CD4-positive, alpha-beta T cell treated with Interferon alpha-2 for 1 hour (primary cell): ENCODE measurements at places on chromosomes 2 and 18.

- DNase-seq, result no peak
Observed at GRCh38 chr18:69282371-69282770, 118.3 kb upstream of the DOK6 start.

- no peak for DNase-seq
Observed at GRCh38 chr18:36769172-36769571, 59.6 kb downstream of the TPGS2 start.

- DNase-seq, result no peak
Observed at GRCh38 chr2:58428096-58429013, 187.2 kb upstream of the FANCL start.

DNA sequence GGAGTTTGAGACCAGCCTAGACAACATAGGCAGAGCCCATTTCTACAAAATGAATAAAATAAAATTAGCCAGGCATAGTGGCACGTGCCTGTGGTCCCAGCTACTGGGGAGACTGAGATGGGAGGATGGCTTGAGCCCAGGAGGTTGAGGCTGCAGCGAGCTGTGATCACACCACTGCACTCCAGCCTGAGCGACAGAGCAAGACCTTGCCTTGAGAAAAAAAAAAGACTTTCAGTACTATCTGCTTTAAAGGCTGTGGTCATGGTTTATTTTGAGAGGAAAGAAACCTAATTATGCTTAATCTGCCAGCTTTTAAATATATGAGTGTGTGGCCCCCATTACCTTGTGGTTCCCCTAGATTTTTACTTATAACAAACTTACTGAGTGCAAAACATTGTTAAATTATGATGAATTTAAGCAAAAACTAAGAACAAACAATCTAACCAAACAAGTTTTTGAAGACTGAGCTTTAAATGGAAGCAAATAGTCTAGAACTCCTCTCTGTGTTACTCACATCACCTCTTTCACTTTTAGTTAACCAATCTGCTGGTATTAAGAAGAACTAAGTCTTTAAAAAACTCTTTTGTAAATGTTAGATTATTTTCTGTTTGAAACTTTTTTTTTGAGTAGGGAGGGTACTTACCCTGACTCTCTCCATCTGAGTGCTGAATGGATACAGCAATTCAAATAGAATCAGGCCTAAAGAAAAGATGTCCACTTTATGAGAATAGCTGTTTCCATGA, 65.4 kb downstream of the EIF2AK3 start:
- no peak for DNase-seq

DNA sequence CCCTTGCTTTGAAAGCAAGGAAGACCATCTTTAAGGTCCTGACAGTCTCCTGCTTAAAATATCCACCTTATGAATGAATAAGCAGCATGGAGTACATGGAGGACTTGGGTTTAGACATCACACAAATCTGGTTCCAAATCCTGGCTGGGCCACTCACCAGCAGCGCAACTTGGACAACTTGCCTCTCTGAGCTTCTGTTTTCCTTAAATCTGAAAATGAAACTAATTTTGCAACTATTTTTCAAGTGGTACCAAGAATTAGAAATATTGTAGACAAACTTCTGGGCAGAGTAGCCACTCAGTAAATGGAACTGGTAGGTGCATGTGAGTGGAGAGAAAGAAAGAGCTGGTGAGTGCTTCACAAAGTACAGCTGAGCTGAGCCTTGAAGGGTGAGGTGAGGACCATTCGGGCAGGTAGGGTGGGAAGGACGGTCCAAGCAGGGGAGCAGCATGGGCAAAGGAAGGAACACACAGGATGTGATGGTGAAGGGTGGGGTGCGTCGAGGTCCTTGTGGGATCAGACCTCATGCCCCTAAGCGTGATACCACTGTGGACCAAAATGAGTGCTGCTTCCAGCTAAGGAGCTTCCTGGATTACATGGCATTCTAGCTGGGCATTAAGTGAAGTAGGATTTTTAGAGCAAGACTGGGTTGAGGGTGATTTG, 14.4 kb upstream of the TET3 start:
- no peak for DNase-seq

DNA sequence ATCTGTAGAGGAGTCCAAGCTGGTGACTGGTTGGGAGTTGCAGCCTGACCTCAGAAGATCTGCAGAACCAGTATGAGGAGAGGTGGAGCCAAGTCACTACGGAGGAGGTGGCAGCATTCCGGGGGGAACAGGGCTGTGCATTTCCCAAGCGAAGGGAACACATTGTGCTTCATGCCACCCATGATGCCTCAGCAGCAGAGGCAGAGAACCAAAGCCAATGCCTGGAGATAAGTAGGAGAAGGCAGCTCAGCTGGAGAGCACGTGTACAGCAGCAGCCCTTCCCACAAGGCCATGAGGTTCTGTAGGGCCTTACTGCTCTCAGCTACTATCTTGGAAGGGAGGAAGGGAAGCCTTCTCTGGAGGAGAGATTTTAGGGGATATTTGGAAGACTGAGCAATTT, 67.2 kb upstream of the LRPPRC start:
- DNase-seq, result no peak

DNA sequence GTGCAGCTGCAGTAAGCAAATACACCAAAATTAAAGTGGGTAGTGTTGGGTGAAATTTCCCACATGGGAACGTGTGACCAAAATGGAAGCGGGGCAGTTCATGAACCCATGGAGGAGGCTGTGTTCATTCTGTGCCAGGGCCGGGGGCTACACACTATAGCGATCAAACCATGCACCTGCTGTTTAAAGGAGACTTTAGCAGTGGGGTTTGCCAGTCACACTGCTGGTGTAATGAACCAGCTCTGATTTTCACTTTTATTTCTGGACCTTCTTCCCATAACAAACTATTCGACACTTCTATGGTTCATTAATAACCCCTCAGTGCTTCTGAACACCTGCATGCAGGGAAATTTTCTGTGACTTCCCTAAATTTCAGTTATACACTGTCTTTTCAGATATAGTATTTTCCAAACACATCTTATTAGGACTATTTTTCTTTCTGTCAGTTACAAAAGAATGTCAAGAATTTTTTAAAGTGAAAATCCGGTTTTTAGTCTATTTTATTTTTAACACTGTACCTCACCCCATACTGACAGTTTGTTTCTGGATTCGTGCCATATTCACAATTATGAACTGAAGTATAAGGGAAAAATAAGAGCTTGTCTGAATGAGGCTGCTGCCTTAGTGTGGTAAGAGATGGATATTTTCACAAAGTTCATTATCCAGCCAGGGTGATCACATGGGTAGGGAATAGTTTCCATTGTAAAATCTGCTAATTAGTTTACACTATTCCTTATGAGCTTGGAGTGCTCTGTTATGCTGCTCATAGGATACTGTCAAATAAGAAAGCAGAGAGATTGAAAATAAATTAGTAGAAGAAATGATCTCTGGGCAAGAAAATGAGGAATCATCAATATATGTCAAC, 111.3 kb upstream of the CAVIN2 start:
- no peak for DNase-seq

DNA sequence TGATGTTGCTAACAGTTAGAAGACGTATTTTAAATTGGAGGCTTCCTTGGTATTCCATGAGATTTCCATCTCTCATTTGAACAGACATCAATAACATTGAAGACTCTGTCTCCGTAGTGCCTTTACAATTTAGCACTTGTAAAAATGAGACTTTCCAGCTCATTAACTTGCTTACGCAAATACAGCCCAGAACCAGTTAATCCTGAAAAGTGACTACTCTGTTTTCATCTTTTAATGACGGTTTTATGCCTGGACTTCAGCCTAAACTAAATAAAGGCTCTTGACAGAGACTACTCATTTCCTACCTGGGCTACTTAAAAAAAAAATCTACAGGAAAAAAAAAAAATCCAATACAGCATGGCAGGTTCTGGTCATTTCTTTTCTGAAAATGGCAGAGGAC, 148.6 kb downstream of the LRATD1 start:
- DNase-seq, result no peak

DNA sequence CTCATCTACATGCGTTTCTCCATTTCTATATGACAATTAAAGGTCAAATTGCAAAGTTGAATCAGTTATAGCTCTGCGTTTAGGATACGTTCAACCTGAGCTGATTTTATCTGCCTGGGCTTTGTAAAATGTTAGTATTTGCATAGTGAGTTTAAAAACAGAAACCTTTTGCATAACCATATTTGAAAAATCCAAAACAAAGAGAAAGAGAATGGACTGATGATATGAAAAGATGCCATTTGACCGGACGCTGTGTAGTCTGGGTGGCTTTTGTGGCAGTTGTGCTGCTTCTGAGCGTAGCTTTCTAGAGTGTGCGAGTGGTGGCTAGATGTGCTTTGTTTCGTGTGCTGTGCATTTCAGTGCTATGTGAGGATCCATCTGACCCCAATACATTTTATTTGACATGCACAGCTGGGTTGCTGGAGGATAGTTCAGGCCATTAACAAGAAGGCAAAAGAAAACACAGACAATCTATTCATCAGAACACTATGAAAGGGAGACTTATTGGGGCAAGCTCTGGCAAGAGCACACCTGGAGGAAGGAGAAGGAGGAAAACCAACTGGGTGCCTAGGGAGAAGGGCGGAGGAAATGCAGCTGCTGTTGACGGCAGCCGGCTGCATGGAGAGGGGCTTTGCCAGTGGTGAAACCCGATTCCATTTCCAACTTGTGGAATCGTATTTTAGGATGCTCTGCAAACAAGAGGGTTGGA, 126.8 kb downstream of the ACOXL start:
- DNase-seq, result no peak

DNA sequence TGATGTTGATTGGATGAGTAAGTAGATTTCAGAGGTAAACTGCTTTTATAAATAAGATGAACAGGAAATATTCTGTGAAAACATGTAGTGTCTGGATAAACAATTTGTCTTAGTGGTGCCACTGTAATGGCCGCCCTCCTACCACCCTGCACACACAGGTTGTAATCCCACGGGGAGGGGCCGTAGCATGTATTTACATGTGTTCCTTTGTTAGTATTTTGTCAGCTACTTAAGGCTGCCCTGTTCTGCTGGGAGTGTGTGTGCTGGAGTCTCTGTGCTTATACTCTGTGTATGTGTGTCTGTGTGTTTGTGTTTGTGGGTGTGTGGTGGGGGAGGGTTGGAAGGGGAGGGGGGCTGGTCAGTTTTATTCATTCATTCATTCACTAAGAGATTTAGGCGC, 5.1 kb downstream of the TSHZ1 start:
- DNase-seq, result no peak

DNA sequence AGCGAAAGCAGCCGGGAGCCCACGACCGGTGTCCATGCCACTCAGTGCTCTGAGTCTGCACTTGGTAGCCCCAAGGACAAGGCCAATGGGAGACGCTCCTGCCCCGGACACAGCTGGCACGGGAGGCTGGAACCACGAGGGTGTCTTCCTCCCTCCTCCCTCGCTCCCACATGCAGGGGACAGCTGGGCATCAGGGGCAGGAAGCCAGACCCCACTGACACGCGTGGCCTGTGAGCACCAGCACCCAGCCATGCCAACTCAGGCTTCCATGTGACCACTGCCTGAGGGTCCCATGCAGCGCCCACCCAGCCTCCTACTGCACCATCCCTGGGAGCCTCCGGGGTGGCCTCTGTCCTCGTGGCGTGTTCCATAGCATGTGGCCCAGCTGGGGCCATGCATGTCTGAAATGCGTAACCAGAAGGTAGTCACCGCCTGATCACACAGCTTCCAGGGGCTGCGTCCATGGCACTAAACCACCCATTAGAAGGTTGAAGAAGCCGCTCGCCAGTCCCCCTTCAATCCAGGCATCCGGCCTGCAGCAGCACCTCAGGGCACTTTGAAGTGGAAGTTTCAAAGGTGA, 323.2 kb upstream of the SALL3 start:
- DNase-seq, result no peak

DNA sequence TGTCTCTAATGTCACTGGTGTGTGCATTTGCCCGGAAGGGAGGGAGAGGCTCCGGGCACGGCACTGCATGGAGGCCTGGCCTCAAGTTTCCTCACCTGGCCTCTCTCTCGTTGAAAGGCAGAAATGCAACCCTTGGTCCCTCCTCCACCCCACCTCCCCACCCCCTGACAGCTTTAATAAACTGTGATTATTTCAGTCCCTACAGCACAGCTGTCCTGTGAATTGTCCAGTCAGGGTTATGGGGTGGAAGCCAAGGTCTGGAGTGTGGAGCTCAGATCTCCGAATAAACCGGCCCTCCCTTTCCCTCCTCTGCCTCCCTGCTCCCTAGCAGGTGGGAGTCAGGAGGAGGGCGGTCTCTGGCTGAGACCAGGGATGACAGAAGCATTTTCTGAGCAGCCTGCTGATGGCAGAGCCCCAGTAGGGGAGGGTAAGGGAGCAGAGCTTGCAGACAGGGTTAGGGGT, 199.2 kb upstream of the SMAD2 start:
- no peak for DNase-seq

GRCh38 chr2:157404363-157404762, 39.5 kb downstream of the CYTIP start:
- DNase-seq, result peak; percentile 89

GRCh38 chr2:121205321-121205942, 79.6 kb downstream of the TFCP2L1 start:
- no peak for DNase-seq

DNA sequence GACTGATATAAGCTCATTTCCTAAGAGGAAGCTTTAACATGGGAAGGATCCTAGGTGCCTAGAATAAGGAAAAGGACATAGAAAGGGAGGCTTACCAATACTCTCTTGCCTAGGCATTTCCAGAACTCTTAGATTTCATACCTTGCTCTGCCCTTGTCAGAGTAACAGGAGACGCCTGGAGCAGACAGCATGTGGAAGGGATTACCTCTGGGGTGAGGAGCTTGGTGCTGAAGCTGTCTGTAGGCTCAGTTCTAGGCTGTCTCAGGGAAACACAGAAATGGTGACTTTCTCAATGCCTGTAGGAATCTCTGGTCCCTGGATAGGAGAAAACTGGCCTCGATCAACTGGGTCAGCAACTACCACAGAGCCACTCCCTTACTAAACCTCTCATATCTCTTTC, 150.0 kb downstream of the SLC4A3 start:
- DNase-seq, result no peak

DNA sequence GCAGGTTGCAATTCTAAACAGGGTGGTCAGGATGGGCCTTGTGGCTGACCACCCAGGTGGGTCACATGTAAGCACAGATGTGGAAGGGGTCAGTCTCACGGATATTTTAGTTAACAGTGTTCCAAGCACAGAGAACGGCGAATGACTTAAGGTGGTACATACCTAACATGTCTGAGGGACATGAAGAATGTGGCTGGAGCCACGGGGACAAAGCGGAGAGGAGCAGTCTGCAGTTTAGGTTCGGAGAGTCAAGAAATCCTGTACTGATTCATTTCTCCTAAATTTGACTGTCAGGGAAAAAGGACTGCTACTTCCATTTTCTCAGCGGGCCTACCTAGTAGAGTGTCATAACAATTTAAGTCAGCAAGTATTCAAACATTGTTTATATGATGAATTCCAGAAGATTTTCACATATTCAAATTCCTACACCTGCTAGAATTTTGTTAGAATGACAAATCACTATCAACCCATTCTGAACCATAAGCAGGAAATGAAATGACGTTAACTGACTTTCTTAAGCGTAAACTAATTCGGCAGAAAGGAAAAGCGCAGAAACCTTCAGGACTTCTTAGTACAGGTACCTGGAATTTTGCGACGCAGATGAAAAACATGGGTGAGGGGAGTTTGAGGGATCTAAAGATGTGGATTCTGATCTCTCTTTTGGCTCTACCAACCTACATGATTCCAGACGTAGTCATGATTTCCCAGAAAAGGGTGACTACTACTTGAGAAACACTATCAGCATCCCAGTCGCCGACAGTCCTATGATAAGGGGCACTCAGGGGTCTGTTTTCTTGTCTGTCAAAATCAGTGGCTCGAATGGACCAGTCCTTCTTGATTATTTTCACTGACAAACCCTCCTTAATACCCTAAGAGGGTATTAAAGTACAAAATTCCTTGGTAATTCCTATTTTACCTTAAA, 41.3 kb downstream of the PTPN2 start:
- DNase-seq, result no peak
